ENCODE measurements at places on chromosomes 2 and 18. TPM values are rescaled to one million over a fixed set of nuclear protein-coding genes. Genes with fewer than 3 reads are reported as not detected.

The SCN9A gene
- 1.4 TPM for total RNA-seq

The COL3A1 gene
- not detected for total RNA-seq

The COBLL1 gene
- 2.2 TPM for total RNA-seq

The TEX44 gene
- not detected for total RNA-seq

The ITPRIPL1 gene
- total RNA-seq = 28.7 TPM

The FAM161A gene
- 0.68 TPM for total RNA-seq

The RSAD2 gene
- 12.0 TPM for total RNA-seq

The AFG3L2 gene
- total RNA-seq = 35.9 TPM

The DDX1 gene
- total RNA-seq = 28.5 TPM

All from natural killer cell (primary cell).